ENCODE measurements at places on chromosomes 6 and 20.

DNA sequence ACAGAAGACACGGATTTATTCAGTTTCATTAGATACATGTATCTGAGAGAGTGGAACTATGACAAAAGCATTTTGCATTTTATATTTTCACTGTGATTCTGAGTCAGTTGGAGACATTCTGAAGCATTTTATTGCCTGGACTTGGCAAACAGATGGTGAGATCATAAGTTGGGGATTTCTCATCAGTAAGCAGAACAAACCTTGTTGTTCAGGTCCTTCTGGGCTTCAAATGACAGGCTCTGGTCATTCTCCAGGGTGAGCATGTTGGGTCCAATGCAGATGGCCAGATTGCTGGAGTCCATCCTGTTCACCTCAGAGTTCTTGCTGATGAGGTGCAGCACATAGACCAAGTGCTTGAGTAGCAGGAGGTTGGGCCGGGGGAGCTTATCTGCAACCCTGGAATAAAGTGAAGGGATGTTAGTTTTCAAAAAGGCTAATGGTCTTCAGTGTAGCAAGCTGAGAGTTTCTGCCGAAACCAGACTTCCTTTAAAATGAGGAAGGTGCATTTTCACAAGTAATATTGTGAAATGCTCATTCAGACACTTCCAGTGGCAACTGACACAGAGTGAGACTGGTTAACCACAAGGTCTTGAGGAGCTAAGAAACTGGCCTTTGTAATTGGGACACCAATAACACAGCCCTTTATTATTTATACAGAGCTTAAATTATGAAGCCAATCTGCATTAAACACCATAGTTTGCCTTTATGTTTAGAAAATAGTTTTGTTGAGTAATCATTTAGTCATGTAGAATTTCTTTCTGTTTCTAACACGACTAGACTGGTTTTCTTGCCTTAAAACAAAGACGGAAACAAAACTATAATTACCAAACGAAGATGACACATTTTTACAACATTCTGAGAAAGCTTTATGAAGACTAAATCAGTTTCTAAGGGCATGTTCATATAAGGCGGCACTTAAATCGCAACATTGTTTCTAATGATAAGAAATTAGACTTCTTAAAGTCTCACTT is 5.6 kb downstream of the TAGAP start:
- peak overlapping the region; percentile 15 for H3K27ac ChIP-seq
- no peak overlapping the region for H3K4me3 ChIP-seq
- no peaks in the 10 kb centered on the region for H3K36me3 ChIP-seq
- peaks cover 16% of the 10 kb centered on the region for H3K4me1 ChIP-seq
- H3K27me3 ChIP-seq = no peaks in the 10 kb centered on the region

- H3K27ac ChIP-seq = no peak overlapping the region
- H3K36me3 ChIP-seq = no peaks in the 10 kb centered on the region
- no peak for DNase-seq
These were observed 21.5 kb downstream of the BMP6 start for GRCh38 chr6:7747433-7747832.

GRCh38 chr6:13524801-13525508 is 37.6 kb upstream of the GFOD1 start:
- no peak for DNase-seq
- no peaks in the 10 kb centered on the region for H3K36me3 ChIP-seq
- H3K4me1 ChIP-seq = peaks cover 56% of the 10 kb centered on the region
- H3K4me3 ChIP-seq = no peak overlapping the region
- no peak overlapping the region for H3K27ac ChIP-seq

DNA sequence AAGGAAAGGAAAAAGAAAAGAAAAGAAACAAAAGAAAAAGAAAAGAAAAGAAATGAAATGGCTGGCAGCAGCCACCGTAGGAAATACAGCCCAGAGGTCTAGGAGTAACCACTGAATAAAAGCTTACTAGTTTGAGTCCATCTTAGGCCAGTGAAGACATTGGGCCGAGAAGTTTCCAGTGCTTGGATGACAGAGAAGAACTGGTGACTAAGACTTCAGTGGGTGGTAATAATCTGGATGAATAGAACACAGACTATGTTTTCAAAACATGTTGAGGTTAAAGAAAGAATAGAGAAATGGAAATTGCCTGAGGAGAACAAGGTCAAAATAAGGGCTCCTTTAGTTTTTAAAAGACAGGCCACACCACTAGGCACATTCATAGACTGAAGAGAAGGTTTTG is 198.8 kb downstream of the ATXN1 start:
- H3K36me3 ChIP-seq = no peaks in the 10 kb centered on the region
- no peaks in the 10 kb centered on the region for H3K27me3 ChIP-seq
- H3K4me1 ChIP-seq = peaks cover 34% of the 10 kb centered on the region
- H3K27ac ChIP-seq = no peak overlapping the region

DNA sequence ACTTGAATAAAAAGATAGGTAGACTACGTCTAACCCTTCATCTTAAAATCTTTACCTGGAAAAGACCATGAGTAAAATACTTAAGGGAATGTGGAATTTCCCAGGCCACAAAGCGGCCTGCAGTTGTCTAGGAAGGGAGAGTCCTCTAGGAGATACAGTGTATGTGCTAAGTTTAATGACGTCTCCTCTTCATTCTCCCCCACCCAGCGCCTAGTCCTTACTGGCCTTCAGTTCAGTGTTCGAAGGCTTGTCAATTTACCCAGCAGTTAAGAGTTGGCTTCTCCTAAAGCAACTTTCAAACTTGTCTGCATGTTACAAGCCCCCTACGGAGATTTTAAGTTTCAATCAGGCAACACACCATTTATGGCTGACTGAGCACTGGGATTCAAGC is 35.2 kb downstream of the HFE start:
- H3K27me3 ChIP-seq = no peaks in the 10 kb centered on the region
- peak overlapping the region; percentile 99 for H3K27ac ChIP-seq
- peak overlapping the region; percentile 89 for H3K4me3 ChIP-seq
- H3K4me1 ChIP-seq = peaks cover 45% of the 10 kb centered on the region

DNA sequence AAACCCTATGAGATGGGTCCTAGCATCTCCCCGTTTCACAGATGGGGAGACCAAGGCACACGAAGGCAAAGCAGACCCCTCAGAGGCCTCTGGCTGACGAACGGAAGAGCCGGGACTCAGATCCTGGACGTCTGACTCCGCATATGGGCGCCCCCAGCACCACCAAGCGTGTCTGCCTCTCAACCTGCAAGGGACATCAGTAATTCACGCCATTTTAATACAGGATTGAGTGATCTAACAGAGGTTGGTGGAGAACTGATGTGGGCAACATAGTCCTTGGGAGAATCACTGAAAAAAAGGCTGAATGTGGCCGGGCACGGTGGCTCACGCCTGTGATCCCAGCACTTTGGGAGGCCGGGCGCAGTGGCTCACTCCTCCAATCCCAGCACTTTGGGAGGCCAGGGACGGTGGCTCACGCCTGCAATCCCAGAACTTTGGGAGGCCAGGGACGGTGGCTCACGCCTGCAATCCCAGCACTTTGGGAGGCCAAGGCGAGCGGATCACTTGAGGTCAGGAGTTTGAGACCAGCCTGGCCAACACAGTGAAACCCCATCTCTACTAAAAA is 206.6 kb downstream of the DLL1 start:
- no peak overlapping the region for H3K4me3 ChIP-seq
- H3K4me1 ChIP-seq = peaks cover 7% of the 10 kb centered on the region
- DNase-seq = peak; percentile 6
- peaks cover 16% of the 10 kb centered on the region for H3K27me3 ChIP-seq

DNA sequence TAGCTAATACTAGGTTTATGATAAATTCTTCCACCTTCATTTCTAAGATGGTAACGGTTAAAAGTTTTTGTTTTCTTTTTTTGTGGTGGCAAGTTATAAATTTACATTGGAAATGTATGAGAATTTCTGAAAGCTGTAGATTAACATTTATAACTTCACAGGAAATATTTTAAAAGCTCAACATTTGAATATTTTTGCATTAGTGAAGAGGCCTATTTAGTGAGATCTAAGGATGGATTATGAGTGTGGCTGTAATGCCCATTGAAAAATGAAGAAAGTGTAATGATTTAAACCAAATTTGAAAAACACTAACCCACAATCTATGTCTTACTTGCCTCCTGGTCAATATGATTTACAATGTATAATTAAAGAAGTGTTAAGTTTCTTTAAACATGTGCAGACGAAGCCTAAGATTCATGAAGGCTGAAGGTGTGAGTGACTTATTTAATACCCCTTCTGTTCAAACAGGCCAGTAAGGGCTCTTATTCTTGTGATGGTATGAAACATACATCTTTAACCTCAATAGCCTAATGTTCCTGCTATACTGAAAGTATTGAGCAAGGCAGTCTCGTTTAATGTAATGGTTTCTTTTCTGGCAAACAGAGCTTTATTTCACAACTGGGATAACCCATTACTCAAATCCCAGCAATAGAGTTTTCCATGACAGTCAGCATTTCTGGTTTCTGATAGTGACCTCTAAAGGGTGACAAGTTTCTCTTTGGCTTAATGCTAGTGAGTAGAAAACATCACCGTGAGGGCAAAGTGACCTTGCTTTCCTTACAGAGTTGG is 13.2 kb downstream of the HDGFL1 start:
- DNase-seq = no peak
- no peaks in the 10 kb centered on the region for H3K27me3 ChIP-seq
- no peaks in the 10 kb centered on the region for H3K4me1 ChIP-seq
- H3K36me3 ChIP-seq = no peaks in the 10 kb centered on the region
- no peak overlapping the region for H3K27ac ChIP-seq

DNA sequence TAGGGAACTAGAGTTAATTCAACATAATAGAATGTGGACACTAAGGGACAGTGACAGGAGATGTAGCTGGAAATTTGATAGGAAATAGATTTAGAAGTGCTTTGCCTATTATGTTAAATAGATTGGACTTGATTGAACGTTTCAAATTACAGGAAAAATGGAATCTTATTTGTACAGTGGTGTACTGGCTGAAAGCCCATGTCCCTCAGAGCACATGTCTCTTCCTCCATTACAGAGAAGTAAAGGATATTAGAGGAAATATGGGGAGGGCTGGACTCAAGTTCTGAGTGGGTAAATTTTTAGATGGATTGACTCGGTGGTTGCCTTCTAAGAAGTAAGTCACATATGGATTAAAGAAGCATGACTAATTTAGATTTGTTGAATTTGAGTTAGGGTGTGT is 11.4 kb downstream of the PKIB start:
- H3K4me3 ChIP-seq = no peak overlapping the region
- no peaks in the 10 kb centered on the region for H3K36me3 ChIP-seq
- no peak for DNase-seq
- H3K27ac ChIP-seq = no peak overlapping the region
- H3K27me3 ChIP-seq = peaks cover 14% of the 10 kb centered on the region
